ENCODE measurements at places on chromosomes 5 and 9.

- DNase-seq, result no peak
These were observed 7.6 kb upstream of the DNAJA1 start for GRCh38 chr9:33017283-33018041.

GRCh38 chr5:149323210-149323609, 22.1 kb upstream of the GRPEL2 start:
- DNase-seq, result no peak

GRCh38 chr5:133441166-133441815, 171.1 kb downstream of the FSTL4 start:
- DNase-seq, result no peak

GRCh38 chr9:68446836-68447235, 90.4 kb downstream of the PGM5 start:
- no peak for DNase-seq

DNA sequence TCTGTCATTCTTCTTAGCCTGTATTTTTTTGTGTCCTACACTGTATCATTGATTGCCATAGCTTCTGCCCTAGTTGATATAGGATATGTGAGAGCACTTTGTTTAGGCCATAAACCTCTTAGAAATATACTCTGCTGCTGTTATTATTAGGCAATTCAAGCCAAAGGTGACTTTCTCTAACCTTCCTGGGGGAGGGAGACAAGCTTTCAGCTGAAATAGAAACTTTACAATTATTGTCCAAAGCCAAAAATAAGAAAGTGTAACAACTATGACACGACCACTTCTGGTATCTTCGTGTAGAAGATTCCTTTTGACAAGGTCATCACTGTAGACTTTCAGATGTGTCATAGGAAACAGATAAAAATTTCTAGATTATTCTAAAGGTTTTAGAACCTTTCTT, 12.2 kb upstream of the CSNK1A1 start:
- DNase-seq, result no peak

DNA sequence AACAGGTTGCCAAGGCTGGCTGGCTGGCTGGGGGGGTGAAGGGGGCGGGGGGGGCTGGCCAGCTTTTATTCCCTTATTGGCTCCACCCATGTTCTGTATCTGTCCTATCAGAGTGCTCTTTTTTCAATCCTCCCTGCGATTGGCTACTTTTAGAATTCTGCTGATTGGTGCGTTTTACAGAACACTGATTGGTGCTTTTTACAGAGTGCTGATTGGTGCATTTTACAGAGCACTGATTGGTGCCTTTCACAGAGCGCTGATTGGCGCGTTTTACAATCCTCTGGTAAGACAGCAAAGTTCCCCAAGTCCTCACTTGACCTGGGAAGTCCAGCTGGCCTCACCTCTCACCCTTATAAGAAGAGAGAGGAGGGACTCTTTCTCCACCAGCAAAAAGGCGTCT, 175.9 kb downstream of the ERCC6L2 start:
- no peak for DNase-seq

Data from GM06990 (cell line).